Activated CD8-positive, alpha-beta memory T cell treated with anti-CD3 and anti-CD28 coated beads for 1 hour (primary cell): ENCODE measurements at places on chromosomes 11 and 22.

- no peak for DNase-seq
Observed at GRCh38 chr11:105070306-105070705, 25.2 kb upstream of the CARD16 start.

DNA sequence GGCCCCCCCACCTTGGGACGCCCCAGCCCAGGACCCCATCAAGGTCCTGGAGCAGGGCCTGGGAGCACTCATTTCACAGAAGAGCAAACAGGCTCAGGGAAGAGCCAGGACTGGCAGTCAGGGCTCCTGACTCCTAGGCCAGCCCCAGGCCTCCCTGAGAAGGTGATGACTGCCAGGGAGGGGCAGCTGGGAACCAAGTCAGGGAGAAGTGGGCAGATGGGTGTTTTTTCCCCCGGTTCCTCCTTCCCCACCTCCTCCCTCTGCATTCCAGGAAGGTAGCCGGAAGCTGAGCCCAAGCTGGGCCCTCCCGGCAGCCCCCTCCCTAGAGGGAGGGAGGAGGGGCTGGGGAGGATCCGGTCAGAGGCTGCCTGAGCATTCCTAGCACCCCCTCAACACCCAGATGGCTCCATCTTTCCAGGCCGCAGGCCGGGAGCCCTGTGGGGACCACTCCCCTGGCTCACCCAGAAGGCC, 19.6 kb downstream of the MYRF start:
- no peak for DNase-seq

DNA sequence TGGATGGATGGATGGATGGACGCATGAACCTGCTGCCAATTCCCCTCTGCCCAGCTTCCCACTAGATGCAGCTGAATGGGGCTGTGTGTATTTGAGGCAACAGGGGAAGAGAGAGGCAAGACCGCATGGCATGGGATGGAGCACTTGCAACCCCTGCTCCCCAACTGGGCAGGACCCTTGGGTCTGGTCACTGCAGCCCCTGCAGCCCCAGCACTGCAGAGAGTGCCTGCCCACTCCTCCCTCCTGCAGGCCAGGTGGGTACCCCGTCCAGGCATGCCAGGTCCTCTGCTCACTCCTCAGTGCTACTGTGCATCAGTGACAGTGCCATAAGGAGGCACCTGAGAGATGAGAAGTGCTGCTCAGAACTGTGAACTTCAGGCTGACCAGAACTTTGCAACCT, 40.3 kb downstream of the OSBPL5 start:
- no peak for DNase-seq

DNA sequence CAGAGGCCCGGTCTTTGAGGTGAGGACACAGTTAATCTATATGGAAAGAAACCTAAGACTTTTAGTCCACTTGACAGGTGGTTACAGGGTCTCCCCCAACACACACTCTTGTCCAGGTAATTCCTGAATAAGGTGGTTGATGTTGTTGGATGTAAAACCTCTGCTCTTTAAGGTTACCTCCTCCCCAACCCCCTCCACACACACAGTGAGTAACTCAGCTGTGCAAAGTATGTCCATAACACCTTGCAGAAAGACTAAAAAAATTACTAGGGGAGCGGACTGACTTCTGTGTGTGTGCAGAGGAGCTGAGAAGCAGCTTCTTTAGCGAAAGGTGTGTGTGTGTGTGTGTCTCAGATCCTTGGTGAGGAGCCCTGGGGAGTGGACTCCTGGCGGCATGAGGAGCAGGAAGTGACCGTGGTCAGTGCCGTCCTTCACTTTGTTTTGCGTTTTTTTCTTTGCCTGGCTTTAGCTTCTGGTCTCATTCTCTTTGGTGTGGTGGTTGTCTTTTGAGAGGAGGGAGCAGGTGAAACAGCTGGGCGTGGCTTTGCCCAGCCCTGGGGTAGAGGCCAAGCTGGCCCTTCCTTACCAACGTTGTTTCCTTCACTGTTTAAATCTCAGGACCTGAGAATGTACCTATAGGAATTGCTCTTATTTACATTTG, 1.7 kb downstream of the ZBED4 start:
- DNase-seq, result no peak

DNA sequence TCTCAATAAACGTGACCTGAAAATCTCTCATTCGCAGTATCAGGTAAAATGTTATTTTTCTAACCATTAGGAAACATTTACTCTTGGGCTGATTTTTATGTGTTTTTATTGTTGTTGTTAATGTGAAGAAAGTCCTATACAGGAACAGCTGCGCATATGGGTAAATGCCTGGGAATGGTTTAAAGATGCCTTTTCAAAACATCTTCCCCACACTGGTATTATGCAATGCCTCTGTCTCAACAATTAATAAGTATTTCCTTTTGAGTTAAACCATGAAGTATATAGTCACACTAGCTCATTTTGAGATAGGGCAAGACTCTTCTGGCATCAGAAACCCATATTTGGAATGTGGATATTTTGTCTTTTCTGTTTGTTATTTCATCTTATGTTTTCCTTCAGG, 13.7 kb upstream of the LIN7C start:
- no peak for DNase-seq

GRCh38 chr22:31211482-31211861, 626 bp upstream of the LIMK2 start:
- no peak for DNase-seq

DNA sequence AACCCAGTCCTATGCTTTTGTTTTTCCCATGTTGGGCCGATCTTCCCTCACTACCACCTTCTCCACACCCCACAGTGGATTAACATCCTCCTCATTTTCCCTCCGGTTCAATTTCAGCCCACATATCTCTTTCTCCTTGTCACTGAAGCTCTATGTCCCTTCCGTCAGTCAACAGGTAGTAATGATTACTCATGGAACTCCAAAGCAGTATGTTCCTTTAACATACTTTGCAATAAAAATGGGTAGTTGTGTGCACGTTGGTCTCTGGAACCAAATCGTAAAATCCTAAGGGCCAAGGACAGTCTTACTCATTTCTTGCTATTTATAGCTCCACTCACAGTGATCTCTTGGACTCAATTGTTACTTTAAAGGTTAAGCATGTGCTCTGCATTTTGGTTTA, 20.2 kb downstream of the AMOTL1 start:
- DNase-seq, result no peak

- no peak for DNase-seq
Observed at GRCh38 chr11:2471048-2471803, 26.4 kb downstream of the KCNQ1 start.

DNA sequence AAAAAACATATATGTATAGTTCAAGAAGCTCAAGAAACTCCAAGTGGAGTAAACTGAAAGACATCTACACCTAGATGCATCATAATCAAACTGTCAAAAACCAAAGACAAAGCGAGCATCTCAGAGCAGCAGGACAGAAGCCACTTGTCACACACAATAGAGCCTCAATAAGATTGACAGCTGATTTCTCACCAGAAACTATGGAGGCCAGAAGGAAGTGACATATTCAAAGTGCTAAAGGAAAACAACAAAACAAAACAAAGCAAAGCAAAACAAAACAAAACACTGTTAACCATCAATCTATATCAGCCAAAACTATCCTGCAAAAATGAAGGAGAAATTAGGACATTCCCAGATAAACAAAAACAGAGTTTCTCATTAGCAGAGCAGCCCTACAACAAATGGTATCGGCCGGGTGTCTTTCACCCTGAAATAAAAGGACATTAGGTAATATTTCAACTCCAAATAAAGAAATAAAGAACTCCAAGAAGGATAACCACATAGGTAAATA, 65.8 kb upstream of the SEPTIN5 start:
- DNase-seq, result no peak

DNA sequence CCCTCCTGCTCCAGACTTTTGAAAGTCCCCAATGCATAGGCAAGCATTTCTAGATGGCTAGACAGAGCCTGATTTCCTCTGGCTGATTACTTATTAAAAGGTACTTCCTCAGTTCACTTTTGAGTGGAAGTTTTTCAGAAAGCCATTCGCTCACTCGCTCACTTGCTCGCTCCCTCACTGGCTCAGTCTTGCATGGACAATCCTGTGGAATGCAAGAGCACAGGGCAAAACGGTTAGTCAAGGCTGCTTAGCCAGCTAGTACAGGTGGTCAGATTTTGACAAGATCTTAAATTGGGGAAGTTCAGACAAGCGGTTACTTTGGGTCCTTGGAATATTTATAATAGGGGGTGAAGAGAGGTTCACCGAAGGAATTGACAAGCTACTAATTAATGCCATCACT, 101.0 kb downstream of the ARL14EP start:
- DNase-seq, result no peak

DNA sequence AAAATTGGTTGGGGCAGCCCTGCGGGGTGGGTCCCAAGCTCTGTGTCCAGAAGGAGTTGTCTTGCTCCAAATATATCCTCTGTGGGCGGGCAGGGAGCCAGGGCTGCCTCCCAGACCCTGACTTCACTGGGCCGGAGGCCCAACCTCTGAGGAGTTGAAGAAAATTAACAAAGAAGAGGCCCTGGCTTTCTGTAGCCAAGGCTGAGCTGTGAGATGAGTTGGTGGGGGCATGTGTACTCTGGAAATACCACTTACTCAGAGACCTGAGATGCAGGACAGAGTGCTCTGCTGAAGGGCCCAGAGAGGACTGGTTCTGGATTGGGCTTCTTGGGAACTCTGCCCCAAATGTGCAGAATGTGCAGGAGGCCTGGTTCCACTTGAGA, 96.3 kb downstream of the SWAP70 start:
- DNase-seq, result no peak

GRCh38 chr22:21865041-21865440, 2.4 kb downstream of the MAPK1 start:
- DNase-seq, result no peak

DNA sequence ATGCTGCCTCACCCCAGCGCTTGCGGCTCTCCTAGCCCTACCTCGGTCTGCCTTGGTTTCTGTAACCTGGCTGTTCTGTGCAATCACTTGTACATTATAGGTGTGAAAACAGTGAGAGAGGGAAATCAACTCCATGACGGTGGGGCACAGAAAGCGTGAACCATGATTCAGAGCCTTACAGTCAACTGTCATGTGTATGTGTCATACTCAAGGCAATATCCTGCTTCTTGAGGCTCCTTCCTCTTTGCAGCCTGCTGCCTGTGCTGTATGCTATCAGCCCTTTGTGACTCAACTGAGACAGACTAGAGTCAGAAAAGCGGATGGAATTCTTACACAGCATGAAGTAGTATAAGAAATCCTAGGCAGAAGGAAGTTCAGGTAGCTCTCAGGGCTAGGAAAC, 2.1 kb downstream of the NRIP3 start:
- no peak for DNase-seq

- DNase-seq, result no peak
Observed at GRCh38 chr11:57779276-57779675, 17.7 kb downstream of the CTNND1 start.
